ENCODE measurements at places on chromosomes 5 and 9. TPM values are rescaled to one million over a fixed set of nuclear protein-coding genes. Genes with fewer than 3 reads are reported as not detected.
A peak's percentile ranks its signal among the peaks of the same experiment; 100 is the strongest.

DNA sequence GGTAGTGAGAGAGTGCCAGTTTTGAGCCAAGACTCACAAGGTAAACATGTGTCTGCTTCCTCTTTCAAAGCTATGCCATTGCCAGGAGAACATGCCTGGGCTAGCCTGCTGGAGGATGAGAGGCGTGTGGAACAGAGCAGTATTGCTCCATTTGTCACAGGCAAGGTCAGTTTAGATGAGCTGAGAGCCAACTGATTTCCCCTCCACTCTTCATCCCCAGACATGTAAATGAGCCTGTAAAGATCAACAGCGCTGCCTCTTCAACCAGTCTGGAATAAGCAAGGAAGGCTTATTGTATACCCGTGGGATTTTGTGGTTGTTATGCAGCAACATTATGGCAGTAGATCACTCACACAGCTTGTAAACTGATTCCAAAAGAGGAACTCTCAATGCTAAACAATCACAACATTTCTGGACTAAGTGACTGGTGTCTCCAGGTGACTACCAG is 8.2 kb upstream of the GDNF start:
- H3K4me3 ChIP-seq: no peak overlapping the region
- H3K27me3 ChIP-seq: peaks cover 12% of the 10 kb centered on the region
- no peaks in the 10 kb centered on the region for H3K4me1 ChIP-seq
- peak; percentile 76 for DNase-seq
- H3K27ac ChIP-seq: no peak overlapping the region

The C9orf153 gene
- 0.66 TPM for total RNA-seq

DNA sequence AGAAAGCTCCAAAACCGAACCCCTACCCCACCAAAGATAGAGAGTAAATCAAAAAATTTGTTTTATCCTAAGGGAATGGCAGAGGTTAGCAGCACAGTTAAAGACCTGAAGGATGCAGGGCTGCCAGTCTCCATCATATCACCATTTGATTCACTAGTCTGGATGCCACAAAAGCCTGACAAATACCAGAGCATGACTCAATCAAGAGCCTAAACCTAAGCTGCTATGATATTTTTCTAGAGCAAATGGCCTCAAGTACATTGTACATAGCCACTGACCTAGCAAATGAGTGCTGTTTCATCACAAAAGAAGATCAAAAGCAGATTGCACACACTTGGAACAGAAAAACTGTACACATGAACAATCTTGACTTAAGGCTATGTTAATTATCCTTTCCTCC is 48.0 kb downstream of the DPYSL3 start:
- peaks cover 8% of the 10 kb centered on the region for H3K4me1 ChIP-seq
- H3K36me3 ChIP-seq: no peaks in the 10 kb centered on the region
- H3K4me3 ChIP-seq: no peak overlapping the region
- no peak overlapping the region for H3K27ac ChIP-seq

The SLC23A1 gene
- total RNA-seq: not detected

DNA sequence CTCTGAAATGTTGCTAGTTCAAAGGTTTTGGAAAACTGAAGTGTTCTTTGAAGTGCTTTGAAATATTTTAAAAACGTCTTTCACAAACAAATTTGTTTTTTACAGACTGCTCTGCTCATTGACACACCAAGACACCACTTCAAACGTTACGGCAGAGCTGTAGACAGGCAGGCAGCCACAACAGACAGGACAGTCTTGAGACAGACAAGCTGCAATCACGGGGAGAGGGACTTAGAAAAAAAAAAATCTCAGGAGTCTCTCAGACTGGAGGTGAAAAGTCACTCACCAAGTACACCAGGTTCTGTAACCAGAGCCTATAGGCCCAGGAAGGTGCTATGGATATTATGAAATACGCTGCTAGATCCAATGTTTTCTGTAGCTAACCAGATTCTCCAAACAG is 135.4 kb downstream of the ISL1 start:
- no peak overlapping the region for H3K4me3 ChIP-seq
- H3K36me3 ChIP-seq: no peaks in the 10 kb centered on the region
- no peak for DNase-seq
- no peaks in the 10 kb centered on the region for H3K4me1 ChIP-seq

- no peaks in the 10 kb centered on the region for H3K4me1 ChIP-seq
- no peak within 1 kb of the TSS for H3K27ac ChIP-seq
- H3K27me3 ChIP-seq: peaks cover 79% of the 10 kb centered on the region
- H3K36me3 ChIP-seq: no peaks in the 10 kb centered on the region
- no peak for DNase-seq
- no peak within 1 kb of the TSS for H3K4me3 ChIP-seq
These were observed at the start of gene LMX1B for GRCh38 chr9:126613651-126614050. Gene LMX1B (plus strand): TSS chr9:126613928. CDS start chr9:126614450, 522 bp downstream.

The TNFSF15 gene
- 14.3 TPM for total RNA-seq

DNA sequence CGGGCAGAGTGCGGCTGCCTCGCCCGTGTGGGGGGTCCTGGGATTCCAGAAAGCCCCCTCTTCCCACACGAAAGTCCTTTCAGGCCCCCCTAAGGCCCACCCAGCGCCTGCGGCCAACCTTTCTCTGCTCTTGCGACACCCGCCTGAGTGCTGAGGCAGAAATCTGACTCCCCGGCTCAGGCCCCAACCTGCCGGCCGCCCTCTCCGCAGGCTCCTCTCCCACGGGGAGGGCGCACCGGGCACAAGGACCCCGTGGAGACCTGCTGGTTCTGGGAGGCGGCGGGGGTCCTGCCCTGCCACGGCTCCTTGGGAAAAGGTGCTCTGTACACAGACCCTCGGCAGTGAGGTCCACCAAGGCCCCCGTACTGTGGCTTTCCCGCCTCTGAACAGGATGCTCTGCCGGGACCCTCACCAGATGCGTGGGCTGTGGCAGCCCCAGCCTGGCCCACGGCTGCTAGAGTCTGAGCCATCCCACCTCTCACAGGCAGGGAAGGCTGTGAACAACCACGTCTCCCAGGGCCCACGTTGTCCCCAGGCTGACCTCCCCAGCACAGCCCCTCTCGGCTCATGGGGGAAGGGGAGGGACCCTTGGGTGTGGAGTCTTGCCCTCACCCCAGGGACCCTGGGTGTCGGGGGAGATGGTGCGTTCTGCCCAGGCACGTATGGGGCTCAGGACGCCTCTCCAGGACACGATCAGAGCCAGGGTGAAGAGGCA is 41.5 kb upstream of the EGFL7 start:
- no peaks in the 10 kb centered on the region for H3K36me3 ChIP-seq
- H3K4me1 ChIP-seq: peaks cover 12% of the 10 kb centered on the region
- no peak overlapping the region for H3K4me3 ChIP-seq
- no peaks in the 10 kb centered on the region for H3K27me3 ChIP-seq
- no peak overlapping the region for H3K27ac ChIP-seq

DNA sequence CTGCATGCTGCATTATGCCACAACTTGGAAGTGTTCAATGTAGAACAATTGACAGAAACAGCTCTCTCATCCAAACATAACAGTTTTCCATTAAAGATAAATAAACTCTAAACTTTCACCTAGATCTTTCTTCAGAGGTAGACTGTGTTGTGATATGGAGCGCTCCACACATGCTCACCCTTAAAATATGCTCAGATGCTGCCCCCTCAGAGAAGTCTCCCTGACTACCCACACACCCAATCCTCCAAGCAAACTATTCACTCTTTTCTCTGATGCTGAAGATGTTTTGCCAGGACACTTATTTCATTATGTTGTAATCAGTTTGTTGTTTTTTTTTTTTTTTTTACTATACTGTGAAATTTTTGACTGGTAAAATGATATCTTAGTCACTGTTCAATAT is 206.6 kb upstream of the RASA1 start:
- H3K36me3 ChIP-seq: no peaks in the 10 kb centered on the region
- H3K4me3 ChIP-seq: no peak overlapping the region
- H3K27me3 ChIP-seq: no peaks in the 10 kb centered on the region
- no peak overlapping the region for H3K27ac ChIP-seq

- no peak overlapping the region for H3K27ac ChIP-seq
- DNase-seq: peak; percentile 31
- H3K4me3 ChIP-seq: peak overlapping the region; percentile 23
These were observed 40.0 kb downstream of the CPLANE1 start for GRCh38 chr5:37208883-37209797.

The SLCO4C1 gene
- not detected for total RNA-seq

- H3K4me1 ChIP-seq: peaks cover 44% of the 10 kb centered on the region
- no peaks in the 10 kb centered on the region for H3K36me3 ChIP-seq
- no peaks in the 10 kb centered on the region for H3K27me3 ChIP-seq
- H3K4me3 ChIP-seq: no peak overlapping the region
- no peak overlapping the region for H3K27ac ChIP-seq
These were observed 123.3 kb downstream of the GNAQ start for GRCh38 chr9:77908293-77908692.

DNA sequence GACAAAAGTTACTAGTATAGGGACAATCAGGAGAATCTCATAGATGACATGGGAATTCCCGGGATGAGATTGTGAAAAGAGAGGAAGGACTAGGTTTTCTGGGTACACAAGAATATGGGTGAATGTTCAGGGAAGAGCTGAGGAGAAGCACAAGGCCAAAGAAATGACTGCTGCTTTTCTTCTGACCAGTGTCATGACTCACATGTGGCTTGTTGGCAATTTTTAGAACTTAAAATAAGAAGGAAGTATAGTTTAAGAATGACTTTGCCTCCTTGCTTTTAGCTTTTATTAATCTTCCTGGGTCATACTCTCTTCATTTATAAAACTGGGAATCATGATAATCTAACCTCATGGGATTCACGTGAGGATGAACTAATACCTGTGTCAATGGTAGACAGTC is 652.4 kb upstream of the MEF2C start:
- no peaks in the 10 kb centered on the region for H3K4me1 ChIP-seq
- DNase-seq: no peak
- no peak overlapping the region for H3K27ac ChIP-seq
- no peak overlapping the region for H3K4me3 ChIP-seq
- H3K27me3 ChIP-seq: no peaks in the 10 kb centered on the region

The SLC36A3 gene
- total RNA-seq: not detected

DNA sequence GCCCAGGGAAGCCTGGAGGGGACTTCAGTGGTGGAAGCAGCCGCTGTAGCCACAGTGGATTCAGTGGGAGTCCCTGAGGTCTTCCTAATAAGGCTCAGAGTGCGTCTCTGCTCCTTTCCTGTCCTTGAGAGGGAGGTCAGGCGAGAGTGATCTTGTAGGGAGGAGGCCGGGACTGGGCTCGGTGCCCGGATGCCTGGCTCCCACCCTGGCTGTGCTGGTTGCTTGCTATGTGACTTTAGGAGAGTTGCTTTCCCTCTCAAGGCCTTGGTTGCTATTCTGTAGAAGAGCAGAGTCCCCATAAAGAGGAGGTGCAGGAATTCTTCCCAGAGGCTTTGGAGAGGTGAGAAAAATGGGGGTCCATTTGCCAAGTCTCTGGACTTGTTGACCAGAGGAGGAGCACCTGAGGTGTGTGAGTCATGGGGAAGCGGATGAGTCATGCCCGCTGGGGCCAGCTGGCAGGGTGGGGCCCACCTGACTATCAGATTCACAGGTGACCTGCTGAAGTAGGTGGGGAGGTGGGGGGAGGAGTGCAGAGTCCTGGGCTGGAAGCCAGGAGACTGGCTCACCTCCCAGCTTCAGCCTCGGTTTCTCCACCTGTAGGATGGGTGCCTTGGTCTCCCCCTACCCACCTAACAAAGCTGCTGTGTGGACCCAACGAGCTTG is 13.8 kb downstream of the GSN start:
- H3K27ac ChIP-seq: peak overlapping the region; percentile 29
- H3K4me3 ChIP-seq: no peak overlapping the region
- H3K4me1 ChIP-seq: peaks cover 71% of the 10 kb centered on the region
- no peaks in the 10 kb centered on the region for H3K27me3 ChIP-seq
- DNase-seq: peak; percentile 68

The MEIKIN gene
- not detected for total RNA-seq

The SPINK4 gene
- not detected for total RNA-seq

GRCh38 chr5:116862632-116863455 is 288.2 kb upstream of the SEMA6A start:
- no peaks in the 10 kb centered on the region for H3K36me3 ChIP-seq
- H3K27ac ChIP-seq: no peak overlapping the region
- H3K4me3 ChIP-seq: no peak overlapping the region
- H3K27me3 ChIP-seq: no peaks in the 10 kb centered on the region

- no peaks in the 10 kb centered on the region for H3K27me3 ChIP-seq
- no peak overlapping the region for H3K4me3 ChIP-seq
- H3K4me1 ChIP-seq: peaks cover 7% of the 10 kb centered on the region
These were observed 69.3 kb downstream of the TLE4 start for GRCh38 chr9:79641070-79641469.

GRCh38 chr5:166370928-166371690 is 1920.3 kb upstream of the WWC1 start:
- no peak overlapping the region for H3K4me3 ChIP-seq
- no peaks in the 10 kb centered on the region for H3K4me1 ChIP-seq
- no peak overlapping the region for H3K27ac ChIP-seq
- no peaks in the 10 kb centered on the region for H3K36me3 ChIP-seq
- no peaks in the 10 kb centered on the region for H3K27me3 ChIP-seq
- DNase-seq: no peak

The CDC20B gene
- 0.14 TPM for total RNA-seq

GRCh38 chr9:106019702-106020101 is 325.4 kb downstream of the TMEM38B start:
- H3K4me3 ChIP-seq: no peak overlapping the region
- H3K27me3 ChIP-seq: no peaks in the 10 kb centered on the region
- no peaks in the 10 kb centered on the region for H3K36me3 ChIP-seq
- no peak for DNase-seq

DNA sequence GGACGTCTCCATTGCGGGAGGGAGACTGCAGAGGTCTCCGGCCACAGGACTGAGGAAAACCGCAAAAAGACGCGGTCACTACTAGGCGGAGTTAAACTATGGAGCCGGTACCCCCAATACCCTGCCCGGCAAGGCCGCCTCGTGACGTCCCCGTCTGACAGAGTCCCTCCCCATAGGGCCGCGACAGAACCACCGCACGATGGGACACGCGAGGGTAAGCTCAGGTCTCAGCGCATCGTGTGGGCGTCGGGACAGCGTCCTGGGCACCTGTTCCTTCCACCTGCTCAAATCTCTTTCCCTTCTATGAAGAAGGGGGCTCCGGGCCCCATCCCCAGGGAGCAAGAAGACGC is 35.2 kb upstream of the GLDC start:
- peaks cover 5% of the 10 kb centered on the region for H3K4me1 ChIP-seq
- H3K36me3 ChIP-seq: no peaks in the 10 kb centered on the region
- peak overlapping the region; percentile 1 for H3K4me3 ChIP-seq
- peak overlapping the region; percentile 84 for H3K27ac ChIP-seq
- H3K27me3 ChIP-seq: no peaks in the 10 kb centered on the region

- no peaks in the 10 kb centered on the region for H3K4me1 ChIP-seq
- DNase-seq: no peak
- no peak overlapping the region for H3K4me3 ChIP-seq
- peaks cover 10% of the 10 kb centered on the region for H3K27me3 ChIP-seq
- H3K36me3 ChIP-seq: no peaks in the 10 kb centered on the region
These were observed 83.7 kb upstream of the DNAH5 start for GRCh38 chr5:14028188-14028587.

- peaks cover 34% of the 10 kb centered on the region for H3K4me1 ChIP-seq
- peak; percentile 85 for DNase-seq
These were observed 74.2 kb upstream of the SUSD1 start for GRCh38 chr9:112249277-112249676.

- no peak overlapping the region for H3K27ac ChIP-seq
- H3K4me1 ChIP-seq: no peaks in the 10 kb centered on the region
- no peak for DNase-seq
- H3K27me3 ChIP-seq: peaks cover 3% of the 10 kb centered on the region
- H3K4me3 ChIP-seq: no peak overlapping the region
These were observed 68.9 kb upstream of the EQTN start for GRCh38 chr9:27365707-27366376.

- H3K27ac ChIP-seq: no peak overlapping the region
- H3K4me1 ChIP-seq: peaks cover 5% of the 10 kb centered on the region
- DNase-seq: no peak
- no peaks in the 10 kb centered on the region for H3K27me3 ChIP-seq
- no peak overlapping the region for H3K4me3 ChIP-seq
These were observed 10.4 kb upstream of the SPINK4 start for GRCh38 chr9:33229359-33230114.

Data from endothelial cell of umbilical vein (primary cell).